ENCODE measurements at places on chromosomes 12 and 14.

GRCh38 chr14:65637780-65638179 is 225.2 kb downstream of the FUT8 start:
- no peak for DNase-seq

- DNase-seq: no peak
Measured at GRCh38 chr12:106032623-106032925, 106.2 kb downstream of the NUAK1 start.

GRCh38 chr12:93380480-93381121 is 2.9 kb downstream of the NUDT4 start:
- DNase-seq: no peak

GRCh38 chr12:13126494-13126893 is 23.0 kb upstream of the GSG1 start:
- no peak for DNase-seq

GRCh38 chr14:101840649-101841369 is 79.3 kb downstream of the PPP2R5C start:
- DNase-seq: no peak

DNA sequence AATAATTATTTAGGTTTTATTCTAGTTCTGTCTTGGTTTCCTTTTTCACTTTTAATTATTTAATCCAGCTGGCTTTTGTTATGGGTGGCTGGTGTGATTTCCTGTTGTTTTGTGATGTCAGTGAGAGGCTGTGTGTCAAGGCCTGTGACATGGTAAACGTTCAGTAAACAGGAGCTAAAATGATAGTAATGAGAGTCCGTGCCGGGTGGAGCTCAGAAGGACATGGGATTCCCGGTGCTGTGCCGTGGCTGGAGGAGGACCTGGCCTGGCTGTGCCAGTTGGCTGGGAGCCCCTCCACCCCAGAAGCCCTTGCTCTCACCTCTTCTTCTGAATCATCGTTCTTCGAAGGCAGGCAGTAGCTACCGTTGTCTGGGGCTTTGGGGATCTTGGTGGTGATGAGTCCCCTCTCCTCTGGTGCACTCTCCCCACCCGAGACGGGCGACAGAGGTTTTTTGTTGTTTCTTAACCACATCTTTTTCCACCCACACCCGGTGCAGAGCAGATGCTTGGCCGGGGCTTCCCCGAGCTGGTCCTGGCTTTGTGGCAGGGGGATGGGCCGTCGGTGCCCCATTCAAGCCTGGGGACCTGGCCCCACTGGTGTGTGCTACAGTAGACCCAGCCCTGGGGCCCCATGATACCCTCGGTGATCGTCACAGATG is 29.1 kb downstream of the SH2B3 start:
- no peak for DNase-seq

GRCh38 chr12:10491766-10492165 is 13.9 kb upstream of the EIF2S3B start:
- no peak for DNase-seq

DNA sequence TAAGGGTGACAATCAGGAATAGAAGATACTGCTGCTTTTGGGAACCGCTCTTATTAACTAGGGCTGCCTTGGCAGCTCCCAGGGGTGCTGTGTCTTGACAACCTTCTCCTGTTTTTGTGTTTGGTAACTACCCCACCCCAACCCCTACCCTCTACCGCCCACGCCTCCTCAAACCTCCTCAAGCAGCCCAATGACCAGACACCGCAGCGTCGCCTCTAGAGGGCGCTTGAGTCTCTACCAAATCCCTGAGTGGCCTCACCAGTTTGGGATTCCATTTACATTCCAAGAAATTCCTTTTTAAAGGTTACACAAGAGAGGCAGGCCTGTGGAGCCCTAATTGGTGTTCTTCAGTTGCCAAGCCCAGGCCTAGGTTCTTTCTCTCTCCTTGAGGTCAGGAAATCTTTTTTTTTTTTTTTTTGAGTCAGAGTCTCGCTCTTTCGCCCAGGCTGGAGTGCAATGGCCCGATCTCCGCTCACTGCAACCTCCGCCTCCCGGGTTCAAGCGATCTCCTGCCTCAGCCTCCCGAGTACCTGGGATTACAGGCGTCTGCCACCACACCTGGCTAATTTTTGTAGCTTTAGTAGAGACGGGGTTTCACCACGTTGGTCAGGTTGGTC is 72.4 kb upstream of the USP44 start:
- DNase-seq: no peak

GRCh38 chr12:93591137-93591868 is 18.8 kb downstream of the SOCS2 start:
- DNase-seq: no peak

- no peak for DNase-seq
Measured at GRCh38 chr14:37150414-37150813, 22.0 kb downstream of the SLC25A21 start.

DNA sequence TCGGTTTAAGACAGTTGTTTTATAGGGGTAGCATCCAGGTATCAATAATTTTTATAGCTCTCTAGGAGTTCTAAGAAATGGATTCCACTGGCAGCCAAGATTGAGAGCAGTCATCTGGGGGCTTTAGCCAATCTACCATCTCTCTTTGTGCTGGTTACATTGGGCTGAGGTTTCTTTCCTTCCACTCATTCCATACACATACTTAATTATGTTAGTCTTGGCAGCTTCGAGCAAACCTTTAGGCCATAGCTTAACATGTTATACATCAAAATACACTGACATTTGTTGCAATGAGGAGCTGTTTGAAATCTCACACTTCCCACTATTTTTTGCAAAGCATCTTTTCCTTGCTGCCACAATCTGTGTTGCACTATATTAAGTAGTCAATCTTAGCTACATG is 63.1 kb downstream of the ARMH4 start:
- no peak for DNase-seq

DNA sequence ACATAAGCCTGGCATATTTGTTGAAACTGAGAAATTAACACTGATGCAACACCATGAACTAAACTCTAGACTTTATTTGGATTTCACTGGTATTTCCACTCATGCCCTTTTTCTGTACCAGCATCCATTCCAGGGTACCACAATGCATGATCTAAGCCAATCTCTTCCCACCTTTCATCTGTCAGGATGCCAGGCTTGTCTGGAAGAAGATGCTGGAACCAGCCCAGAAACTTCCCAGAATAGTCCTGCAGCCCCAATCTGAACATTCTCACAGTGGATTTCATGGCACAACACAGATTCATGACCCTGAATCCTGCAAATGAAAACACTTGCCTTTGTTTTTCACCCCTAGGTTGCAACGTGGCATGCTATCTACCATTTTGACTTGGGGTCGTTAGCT is 189.3 kb upstream of the LHX5 start:
- DNase-seq: peak; percentile 60

All from cerebellar nuclear complex (tissue), 1 donor.